ENCODE measurements at places on chromosomes 6 and 20. TPM values are rescaled to one million over a fixed set of nuclear protein-coding genes. Genes with fewer than 3 reads are reported as not detected.

The RAET1G gene
- total RNA-seq, result 4.4 TPM

The HDGFL1 gene
- 14.6 TPM for total RNA-seq

The PHIP gene
- total RNA-seq, result 29.6 TPM

The TRDN gene
- total RNA-seq, result 2.2 TPM

DNA sequence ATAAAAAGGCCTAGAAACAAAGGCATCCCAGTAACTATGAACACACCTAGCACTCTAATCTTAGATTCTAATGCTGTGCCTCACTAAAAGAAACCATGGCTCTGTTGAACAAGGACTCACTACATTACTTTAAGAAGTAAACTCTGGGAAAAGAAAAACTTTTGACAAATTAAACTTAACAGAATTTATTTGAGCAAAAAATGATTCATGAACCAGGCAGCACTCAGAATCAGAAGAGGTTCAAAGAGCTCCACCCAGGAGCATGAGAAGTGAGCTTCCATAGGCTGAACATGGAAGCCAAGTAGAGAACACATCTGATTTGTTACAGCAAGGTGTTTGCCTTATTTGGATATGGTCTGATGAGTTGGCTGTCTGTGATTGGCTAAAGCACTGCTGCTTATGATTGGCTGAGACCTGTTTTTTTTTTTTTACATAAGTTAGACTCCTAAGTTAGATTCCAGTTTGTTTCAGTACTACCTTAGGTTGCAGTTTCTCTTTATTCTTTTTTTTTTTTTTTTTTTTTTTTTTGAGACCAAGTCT, 343.6 kb upstream of the SASH1 start:
- H3K27me3 ChIP-seq, result no peaks in the 10 kb centered on the region
- DNase-seq, result no peak
- H3K4me3 ChIP-seq, result no peak overlapping the region
- no peak overlapping the region for H3K27ac ChIP-seq

DNA sequence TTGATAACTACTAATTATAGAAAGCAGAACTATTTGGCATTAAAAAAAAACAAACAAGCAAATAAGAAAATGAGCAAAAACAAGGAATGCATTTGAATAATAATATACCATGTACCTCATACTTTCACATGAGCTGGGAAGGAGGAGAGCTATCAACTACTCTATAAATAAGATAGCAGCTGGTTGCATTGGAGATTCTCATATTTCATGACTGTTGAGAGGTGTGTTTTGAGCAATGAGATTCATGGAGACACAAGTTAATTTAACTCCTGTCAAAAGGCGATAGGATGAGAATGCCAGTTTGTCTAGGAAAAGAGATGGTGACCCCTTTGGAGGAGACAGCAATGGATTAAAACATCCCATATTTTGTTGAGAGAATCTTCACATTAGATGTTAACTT, 348.8 kb upstream of the SPTLC3 start:
- DNase-seq, result no peak
- no peaks in the 10 kb centered on the region for H3K27me3 ChIP-seq
- H3K36me3 ChIP-seq, result no peaks in the 10 kb centered on the region
- no peak overlapping the region for H3K4me3 ChIP-seq
- H3K4me1 ChIP-seq, result no peaks in the 10 kb centered on the region

DNA sequence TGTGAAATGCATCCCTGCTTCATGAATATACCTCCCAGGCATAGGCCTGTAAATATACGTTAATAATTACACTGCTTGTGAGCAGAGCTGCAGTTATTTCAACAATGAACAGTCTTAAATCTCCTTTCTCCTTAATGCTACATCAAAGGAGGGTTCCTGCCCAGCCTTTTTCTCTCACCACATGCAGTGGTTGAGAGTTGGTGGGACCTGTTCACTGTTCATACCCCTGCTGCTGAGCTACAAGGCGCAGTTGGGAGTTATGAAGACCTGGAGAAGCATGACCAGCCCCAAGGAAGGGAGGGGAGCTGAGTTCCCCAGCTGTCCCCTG, 111.9 kb upstream of the FOXQ1 start:
- H3K27ac ChIP-seq, result no peak overlapping the region
- H3K27me3 ChIP-seq, result no peaks in the 10 kb centered on the region
- no peak overlapping the region for H3K4me3 ChIP-seq
- no peaks in the 10 kb centered on the region for H3K36me3 ChIP-seq
- DNase-seq, result no peak

GRCh38 chr6:3329393-3330051, 70.8 kb downstream of the PSMG4 start:
- no peak overlapping the region for H3K4me3 ChIP-seq
- peaks cover 3% of the 10 kb centered on the region for H3K4me1 ChIP-seq
- H3K36me3 ChIP-seq, result no peaks in the 10 kb centered on the region
- DNase-seq, result no peak

GRCh38 chr20:36252511-36252910, 16.2 kb downstream of the AAR2 start:
- no peak overlapping the region for H3K4me3 ChIP-seq
- peaks cover 7% of the 10 kb centered on the region for H3K36me3 ChIP-seq
- no peaks in the 10 kb centered on the region for H3K27me3 ChIP-seq
- DNase-seq, result no peak
- H3K4me1 ChIP-seq, result no peaks in the 10 kb centered on the region

DNA sequence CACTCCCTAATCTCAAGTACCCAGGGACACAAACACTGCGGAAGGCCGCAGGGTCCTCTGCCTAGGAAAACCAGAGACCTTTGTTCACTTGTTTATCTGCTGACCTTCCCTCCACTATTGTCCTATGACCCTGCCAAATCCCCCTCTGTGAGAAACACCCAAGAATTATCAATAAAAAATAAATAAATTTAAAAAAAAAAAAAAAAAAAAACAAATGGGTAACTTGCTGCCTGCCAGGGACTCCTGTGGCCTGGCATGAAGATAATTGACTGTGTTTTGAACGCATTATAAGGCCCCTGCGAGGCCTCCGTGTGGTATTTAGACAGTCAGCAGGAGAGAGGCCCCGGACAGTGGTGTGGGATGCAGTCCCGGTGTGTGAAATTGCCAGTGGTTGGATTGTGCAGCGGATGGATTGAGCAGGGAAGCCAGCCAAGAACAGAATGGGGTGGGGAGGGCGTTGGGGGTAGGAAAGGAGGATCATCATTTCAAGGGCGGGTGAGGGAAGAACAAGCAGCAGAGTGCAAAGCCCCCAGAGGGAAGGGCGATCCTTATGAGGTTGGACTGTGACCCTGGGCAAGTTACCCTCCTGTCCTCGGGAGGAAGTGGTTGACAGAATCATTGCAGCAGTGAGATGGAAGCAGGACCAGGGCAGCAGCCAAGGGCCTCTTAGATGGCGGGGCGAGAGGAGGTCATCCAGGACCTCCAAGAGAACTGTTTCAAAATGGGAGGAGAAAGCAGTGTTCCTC, 43.3 kb downstream of the PPARD start:
- no peaks in the 10 kb centered on the region for H3K36me3 ChIP-seq
- H3K4me3 ChIP-seq, result no peak overlapping the region
- no peaks in the 10 kb centered on the region for H3K4me1 ChIP-seq
- no peak overlapping the region for H3K27ac ChIP-seq
- H3K27me3 ChIP-seq, result no peaks in the 10 kb centered on the region

Measured in prostate gland (tissue), 2 donors.